ACHN (cell line): ENCODE measurements at places on chromosomes 7 and 10.

GRCh38 chr10:108095932-108096925, 931.7 kb upstream of the SORCS1 start:
- DNase-seq = no peak

DNA sequence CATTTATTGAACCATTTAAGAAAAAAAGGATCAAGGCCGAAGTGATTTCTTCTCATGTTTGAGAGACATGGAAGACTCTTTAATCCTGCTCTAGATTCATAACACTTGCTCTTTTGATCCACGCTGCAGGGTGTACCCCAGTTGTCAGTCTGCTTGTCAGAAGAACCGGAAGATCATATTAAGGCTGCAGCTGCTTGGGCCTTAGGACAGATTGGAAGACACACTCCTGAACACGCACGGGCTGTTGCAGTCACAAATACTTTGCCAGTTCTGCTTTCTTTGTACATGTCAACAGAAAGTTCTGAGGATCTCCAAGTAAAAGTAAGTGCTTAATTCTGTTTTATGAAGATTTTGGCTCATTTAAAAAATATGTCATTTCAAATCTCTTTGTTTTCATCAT, 46.3 kb downstream of the SPAG6 start:
- no peak for DNase-seq

DNA sequence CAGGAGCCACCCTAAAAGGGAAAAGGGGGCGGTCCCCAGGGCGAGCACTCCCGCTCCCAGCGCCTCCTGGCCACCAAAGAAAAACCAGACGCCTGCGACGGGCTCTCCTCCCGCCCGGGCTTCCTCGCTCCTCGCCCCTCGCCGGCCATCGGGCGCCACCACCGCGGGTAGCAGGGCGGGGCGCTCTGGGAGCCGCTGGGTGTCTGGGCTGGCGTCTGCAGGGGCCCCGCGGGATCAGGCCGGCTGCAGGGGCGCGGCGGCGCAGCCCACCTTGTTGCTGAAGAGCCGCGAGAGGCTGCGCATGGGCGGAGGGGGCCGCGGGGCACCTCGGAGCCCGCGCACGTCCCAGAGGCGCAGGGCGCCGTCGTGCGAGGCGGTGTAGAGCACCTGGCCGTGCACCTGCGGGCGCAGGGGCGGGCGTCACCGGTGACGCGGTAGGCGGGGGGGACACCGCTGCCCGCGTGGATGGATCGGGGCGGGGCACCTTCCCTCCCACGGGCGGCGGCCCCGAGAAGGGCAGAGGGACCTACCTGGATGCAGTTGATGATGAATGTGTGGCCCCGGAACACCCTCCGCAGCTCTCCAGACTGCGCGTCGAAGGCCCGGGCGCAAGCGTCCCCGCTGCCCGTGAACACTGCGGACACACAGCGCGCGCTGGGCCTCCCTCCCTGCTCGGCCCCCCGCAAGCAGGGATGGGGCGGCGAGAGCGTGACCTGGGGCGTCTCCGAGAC, 28.3 kb downstream of the WDR86 start:
- DNase-seq = no peak

DNA sequence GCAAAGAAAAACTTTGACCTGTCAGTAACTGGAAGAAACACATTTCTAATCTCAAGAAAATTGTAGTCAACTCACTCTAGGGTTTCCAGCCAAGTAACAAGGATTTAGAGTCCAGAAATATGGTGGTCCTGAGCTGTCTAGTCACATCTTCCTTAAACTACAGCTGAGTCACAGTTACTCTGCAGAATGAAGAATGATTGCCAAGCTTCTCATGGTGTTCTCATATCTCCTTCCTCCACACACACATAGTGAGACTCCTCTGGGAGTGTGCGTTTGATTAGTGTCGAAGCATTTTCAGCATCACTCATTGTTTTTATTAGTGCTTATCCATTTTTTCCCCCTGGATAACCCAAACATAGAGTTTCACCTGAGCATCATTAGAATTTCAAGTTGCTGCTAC, 93.1 kb upstream of the CXCL12 start:
- DNase-seq = no peak

DNA sequence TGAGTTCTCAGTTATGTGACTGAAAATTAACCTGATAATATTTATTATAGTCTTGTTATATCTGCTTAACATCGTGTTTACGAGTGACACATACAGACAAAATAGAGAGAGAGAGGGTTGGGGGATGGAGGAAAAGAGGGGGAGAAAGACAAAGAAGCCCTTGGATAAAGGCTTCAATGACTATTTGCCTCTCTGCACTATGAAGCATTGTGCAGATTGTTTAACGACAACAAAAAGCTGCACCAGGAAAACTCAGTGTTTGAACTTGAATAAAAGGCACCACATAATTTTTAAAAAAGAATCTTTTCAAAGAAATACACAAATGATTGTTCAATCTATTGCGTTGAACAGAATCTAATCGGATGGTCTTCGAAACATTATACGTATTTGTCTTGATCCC, 27.8 kb downstream of the MAGI2 start:
- DNase-seq = no peak

GRCh38 chr10:56181607-56182006, 179.5 kb downstream of the ZWINT start:
- DNase-seq = no peak

- no peak for DNase-seq
Observed at GRCh38 chr7:107196834-107197610, 28.2 kb downstream of the HBP1 start.
